Panc1 (cell line): ENCODE measurements at places on chromosomes 1 and 21.
A peak's percentile ranks its signal among the peaks of the same experiment; 100 is the strongest.

DNA sequence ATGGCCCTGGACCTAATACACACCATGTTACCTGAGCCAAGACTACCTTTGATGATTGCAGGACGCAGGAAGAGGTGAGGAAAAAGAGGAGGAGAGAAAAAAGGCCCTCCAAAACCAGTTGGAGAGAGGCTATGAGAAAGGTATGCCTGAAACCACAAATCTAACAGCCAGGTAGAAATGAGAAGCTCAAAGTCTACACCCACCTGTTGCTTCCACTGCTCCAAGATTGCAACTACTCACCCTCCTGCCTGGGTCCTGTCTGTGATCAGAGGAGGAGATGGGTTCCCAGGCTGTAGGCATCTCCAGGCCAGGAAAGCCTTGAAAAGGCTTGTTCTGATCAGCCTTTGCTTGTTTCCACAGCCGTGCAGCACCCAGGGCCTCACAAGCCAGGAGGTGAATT lies 307.8 kb upstream of the USP24 start:
- no peak overlapping the region for H3K27ac ChIP-seq
- no peak overlapping the region for H3K4me3 ChIP-seq
- H3K36me3 ChIP-seq: no peaks in the 10 kb centered on the region
- no peaks in the 10 kb centered on the region for H3K4me1 ChIP-seq

- no peaks in the 10 kb centered on the region for H3K27me3 ChIP-seq
- DNase-seq: no peak
- peaks cover 29% of the 10 kb centered on the region for H3K4me1 ChIP-seq
- peak overlapping the region; percentile 39; the same call in 1 of the 2 replicates for H3K27ac ChIP-seq
Measured at GRCh38 chr1:179038528-179039281, 13.0 kb downstream of the FAM20B start.

DNA sequence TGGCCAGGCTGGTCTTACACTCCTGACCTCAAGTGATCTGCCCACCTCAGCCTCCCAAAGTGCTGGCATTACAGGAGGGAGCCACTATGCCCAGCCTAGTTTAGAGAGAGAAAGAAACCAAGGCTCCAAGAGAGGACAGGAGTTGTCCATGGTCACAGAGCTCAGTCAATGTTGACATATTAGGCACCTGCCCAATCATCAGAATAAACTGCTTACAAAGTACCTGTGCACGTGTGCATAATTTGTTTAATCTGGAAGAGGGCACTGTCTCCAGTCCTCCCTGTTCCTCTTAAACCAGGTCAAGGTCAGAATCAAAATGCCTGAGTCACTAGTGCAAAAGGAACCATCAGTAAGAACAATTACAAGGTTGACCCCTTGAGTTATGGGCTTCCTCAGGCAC lies 20.3 kb upstream of the MPZL1 start:
- no peaks in the 10 kb centered on the region; the same call in 1 of the 2 replicates for H3K4me1 ChIP-seq
- H3K27ac ChIP-seq: no peak overlapping the region
- H3K27me3 ChIP-seq: peaks cover 16% of the 10 kb centered on the region
- DNase-seq: no peak

DNA sequence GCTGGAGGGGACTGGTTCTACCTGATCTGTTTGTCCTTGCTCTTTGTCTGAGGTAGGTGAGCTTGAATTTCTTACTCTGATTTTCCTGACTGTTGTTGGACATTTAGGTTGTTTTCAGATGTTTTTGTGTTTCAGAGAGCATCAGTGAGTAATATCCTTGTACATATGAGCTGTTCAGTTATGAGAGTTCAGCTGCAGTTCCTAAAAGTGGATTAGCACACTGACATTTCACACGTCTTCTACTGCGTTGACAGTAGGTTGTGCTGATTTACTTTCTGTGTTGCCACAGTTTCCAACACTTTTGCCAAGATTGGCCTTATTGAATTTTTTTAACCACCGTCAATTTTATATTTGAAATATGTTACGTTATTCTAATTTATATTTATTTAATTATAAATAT lies 27.7 kb downstream of the CXADR start:
- peaks cover 10% of the 10 kb centered on the region for H3K4me1 ChIP-seq
- H3K36me3 ChIP-seq: no peaks in the 10 kb centered on the region
- H3K27ac ChIP-seq: no peak overlapping the region
- H3K27me3 ChIP-seq: no peaks in the 10 kb centered on the region

DNA sequence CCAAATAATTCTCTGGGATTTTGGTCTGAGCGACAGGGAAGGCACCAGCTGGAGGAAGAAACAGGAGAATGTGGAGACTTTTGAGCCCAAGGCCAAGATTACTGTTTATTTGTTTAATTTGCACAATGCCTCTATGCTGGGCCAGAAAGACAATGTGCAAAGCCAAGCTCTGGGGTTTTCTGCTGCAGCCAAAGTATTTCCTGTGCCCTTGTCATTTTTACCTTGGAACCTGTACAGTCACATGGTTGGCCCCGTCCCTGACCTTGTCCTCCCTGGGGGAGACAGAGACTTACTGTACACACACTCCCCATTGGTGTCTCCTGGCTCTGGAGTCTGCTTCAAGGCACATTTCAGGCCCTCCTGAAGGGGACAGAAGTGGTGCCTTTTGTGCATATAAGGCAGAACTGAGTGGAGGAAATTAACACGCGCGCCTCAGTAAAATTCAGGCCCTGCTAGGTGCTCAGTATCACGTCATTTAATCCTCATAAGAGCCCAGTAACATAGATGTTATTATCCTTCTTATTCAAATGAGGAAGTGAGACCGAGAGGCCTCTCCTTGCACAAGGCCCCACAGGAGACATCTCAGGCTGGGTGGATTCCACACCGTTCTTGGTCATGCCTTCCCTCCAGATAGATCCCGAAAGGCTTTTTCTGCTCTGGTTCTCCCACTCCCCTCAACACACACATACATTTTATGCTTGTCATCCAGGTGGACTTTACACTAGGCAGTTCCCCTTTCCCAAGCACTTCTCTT lies 21.1 kb downstream of the C1orf115 start:
- H3K36me3 ChIP-seq: no peaks in the 10 kb centered on the region
- no peaks in the 10 kb centered on the region for H3K4me1 ChIP-seq
- no peaks in the 10 kb centered on the region for H3K27me3 ChIP-seq
- no peak overlapping the region for H3K4me3 ChIP-seq
